ENCODE measurements at places on chromosomes 4 and X.

- no peak for DNase-seq
These were observed 18.0 kb upstream of the UBA1 start for GRCh38 chrX:47175588-47175980.

DNA sequence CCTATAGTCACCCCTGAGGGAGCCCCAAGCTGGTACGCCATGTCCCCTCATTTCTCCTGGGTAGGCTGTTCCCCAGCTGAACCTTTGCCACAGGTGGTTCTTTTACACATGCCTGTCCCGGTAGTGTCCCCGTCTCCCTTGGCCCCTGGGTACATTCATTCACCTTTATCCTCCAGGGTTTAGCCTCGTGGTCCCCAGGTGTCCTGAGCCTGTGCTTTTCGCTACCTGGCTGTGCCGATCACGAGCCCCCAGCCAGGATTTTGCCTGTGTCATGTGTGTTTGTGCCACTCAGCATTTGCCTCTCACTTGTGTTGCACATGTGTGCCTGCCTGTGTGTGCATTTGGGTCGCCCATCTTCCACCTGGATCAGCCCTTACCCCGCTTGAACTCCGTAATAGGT, 57.6 kb downstream of the GPR143 start:
- DNase-seq: no peak

- no peak for DNase-seq
These were observed 16.2 kb upstream of the CA5B start for GRCh38 chrX:15721911-15722310.

DNA sequence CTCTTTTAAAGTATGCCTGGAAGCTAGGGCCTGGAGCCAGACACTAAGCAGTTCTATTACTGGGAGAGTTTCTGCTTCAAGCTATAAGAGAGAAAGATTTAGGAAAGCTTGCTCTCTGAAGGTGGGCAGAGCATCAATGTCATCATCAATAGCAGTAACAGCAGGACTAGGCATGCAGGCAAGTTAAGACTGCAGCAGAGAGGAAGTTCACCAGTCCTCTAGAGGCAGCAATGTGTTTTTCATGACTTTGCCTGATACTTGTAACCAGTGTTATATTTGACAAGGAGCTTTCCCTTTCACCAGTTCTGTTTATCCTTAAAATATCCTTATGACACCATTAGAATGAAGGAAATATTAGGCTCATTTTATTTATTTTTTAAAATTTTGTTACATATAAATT, 237.9 kb downstream of the KCTD8 start:
- DNase-seq: no peak

- no peak for DNase-seq
These were observed 1.5 kb downstream of the LAP3 start for GRCh38 chr4:17578482-17578891.

DNA sequence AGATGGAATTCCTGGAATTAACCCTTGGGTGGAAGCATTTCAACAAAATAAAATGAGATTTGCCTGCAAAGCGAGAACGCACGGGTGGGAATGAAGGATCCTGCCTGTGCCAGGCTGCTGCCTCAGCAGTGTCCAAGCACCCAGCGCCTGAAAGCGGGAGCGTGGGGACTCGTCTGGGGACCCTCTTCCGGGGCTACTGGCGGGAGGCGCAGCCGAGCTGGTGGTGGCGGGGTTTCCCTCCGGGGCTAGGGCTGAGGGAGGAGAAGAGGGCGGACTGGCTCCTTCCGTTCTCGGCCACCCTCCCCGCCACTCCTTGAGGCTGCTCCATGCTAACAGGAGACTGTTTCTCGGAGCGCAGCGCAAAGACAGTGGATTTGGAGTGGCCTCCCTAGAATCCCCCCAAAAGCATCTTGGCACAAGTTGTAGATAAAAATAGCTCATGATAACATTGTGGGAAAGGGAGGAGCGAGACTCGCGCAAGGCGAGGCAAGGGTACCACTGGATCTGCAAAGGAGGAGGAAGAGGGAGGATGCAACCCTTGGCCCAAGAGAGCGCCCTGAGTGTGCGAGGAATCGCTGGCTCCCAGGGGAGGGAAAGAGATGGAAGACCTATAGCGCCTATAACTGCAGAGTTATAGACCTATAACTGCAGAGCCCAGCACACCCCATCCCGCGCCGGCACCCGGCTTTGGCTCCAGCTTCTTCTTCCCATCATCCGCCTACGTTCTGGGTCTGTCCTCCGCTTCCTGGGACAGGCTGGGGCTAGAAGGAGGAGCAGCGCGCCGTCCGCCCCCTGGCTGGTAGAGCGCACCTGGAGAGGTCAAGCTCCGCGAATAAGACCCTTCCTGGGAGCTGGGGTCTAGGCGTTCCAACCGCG, 1.3 kb downstream of the HS3ST1 start:
- DNase-seq: no peak

- DNase-seq: no peak
These were observed 34.9 kb downstream of the ELOVL6 start for GRCh38 chr4:110163327-110164069.

DNA sequence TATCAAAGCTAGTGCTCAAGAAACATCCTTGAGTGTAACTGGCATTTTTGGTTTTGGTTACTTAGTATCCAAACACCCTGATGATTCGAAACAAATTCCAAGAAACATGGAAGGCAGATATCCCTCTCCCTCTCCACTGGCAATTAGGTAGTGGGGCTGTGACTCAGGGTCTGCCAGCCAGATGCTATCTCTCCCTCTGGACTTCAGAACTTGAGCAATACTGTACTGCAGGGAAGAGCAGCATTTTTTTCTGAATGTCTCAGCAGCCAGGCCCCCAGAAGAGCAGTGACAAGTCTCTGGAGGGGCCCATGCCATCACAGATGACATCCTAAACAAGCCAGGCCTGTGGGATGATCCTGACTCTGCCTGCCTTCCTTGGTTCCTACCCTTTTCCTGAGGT, 37.3 kb upstream of the BCORL1 start:
- no peak for DNase-seq

DNA sequence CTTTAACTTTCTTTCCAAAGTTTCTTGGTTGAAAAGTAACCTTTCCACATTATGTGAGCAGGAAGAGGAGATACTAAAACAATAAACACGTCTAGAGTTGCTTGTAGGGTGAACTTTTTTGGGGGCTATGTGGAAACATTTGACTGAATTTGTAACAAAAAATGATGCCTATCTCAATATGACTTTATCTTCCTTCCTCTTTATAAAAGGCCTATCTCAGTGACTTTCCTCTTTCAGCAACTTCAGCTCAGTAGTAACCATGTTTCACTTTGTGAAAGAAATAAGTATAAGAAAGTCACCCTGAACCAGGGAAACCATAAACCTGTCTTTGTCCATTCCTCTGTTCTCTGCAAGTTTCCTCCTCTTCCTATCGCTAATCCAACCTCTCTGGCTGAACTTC, 124.7 kb upstream of the TMEM164 start:
- no peak for DNase-seq

GRCh38 chr4:16233569-16234177, 7.4 kb upstream of the TAPT1 start:
- no peak for DNase-seq

GRCh38 chr4:54103190-54103574, 3.2 kb downstream of the GSX2 start:
- no peak for DNase-seq

DNA sequence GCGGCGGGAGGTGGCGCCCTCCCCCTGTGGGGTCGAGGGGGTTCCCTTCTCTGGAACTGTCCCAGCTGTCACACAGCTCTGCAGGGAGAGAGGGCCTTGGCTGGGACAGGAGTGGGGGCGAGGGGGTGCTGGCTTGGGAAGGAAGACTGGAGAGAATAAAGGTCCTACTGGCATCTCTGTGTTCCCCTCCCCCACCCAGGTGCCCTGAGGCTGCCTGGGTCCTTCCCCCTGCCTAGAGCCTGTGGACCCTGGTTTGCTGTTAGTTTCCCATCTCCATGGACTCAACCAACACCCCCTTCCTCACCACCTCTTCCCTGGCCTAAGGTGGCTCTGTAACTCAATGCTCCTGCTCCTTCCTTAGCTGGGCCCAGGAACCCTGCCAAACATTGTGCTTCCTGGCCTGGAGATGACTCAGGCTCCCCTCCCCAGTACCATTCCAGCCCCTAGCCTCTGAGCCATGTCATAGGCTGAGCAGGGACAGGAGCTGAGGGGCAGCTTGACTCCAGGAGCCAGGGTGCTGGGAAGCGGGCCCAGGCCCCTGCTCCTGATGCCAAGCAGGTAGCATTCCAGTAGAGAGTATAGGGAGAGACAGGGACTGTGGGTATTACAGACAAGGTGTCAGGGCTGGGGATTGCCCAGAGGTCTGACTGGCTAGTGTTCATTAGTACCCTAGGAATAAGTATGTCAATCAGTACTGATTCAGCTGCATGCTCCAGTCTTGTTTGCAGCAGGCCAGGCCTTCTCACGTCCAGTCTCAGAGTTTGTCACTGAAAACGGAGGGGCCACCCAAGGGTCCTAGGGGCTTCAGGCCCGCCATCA, 100.7 kb downstream of the EFNB1 start:
- DNase-seq: peak; percentile 30

- peak; percentile 80 for DNase-seq
These were observed at the start of gene MPP1 for GRCh38 chrX:154804957-154805695. Gene MPP1, minus strand, starts transcription at chrX:154805485. Its CDS starts 112 bp downstream, at chrX:154805373.

GRCh38 chr4:55021214-55021613, 104.2 kb downstream of the KDR start:
- no peak for DNase-seq

GRCh38 chr4:124977045-124977444, 264.5 kb upstream of the ANKRD50 start:
- DNase-seq: no peak

DNA sequence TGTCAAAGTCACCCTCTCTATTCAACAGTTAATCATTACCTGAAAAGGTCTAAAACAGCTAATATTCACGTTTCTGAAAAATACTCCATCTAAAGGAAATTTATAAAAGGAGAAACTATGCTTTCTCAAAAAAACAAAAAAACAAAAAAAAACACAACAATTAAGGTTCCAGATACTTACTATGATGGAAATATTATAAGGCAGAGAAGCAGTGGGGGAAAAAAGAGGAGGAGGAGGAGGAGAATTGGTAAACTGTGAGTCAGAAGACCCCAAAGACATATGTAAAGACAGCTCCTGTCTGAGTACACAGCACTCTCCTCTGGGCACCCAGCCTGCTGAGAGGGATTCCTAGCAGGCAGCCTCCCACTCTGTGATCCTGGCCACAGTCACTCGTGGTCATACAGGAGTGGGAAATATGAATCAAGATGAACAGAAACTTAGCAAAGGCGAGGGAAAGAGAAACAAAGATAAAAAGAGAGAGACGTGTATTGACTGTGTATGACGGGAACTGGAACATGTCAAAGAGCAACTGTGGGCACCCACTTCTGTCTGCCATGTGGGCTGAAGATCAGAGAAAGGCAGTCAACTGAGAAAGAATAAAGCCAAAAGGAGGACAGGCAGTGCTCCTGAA, 12.5 kb downstream of the KLHL15 start:
- no peak for DNase-seq

DNA sequence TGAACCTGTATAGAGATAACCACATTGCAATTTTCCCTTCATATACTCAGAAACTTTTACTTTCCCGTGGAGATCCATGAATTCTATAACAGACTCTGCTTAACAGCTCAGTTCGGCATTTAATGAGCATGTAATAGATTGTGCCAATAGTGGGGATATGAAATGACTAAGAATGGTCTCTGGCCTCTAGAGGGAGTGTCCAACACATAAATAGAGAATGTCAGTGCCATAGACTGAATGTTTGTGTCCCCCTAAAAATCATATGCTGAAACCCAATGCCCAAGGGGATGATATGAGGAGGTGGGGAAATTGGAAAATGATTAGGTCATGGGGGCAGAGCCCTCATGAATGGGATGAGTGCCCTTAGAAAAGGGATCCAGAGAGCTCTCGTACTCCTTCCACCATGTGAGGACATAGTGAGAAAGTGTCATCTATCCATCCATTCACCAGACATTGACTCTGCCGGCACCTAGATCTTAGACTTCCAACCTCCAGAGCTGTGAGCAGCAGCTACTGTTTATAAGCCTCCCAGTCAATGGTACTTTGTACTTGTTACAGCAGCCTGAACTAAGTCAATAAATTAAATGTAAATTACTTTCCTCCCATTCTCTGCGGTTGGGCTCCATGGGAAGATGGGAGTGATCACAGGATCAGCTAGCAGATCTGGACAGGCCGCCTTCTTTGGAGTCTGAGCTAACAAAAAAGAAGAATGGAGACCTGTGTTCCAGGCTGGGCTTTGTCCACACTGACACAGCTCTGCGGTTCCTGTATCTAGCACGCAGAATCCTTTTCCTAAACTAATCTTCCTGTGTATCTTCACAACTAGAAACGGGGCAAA, 28.1 kb upstream of the HPSE start:
- no peak for DNase-seq

GRCh38 chrX:21700967-21701366, 42.8 kb upstream of the KLHL34 start:
- no peak for DNase-seq

DNA sequence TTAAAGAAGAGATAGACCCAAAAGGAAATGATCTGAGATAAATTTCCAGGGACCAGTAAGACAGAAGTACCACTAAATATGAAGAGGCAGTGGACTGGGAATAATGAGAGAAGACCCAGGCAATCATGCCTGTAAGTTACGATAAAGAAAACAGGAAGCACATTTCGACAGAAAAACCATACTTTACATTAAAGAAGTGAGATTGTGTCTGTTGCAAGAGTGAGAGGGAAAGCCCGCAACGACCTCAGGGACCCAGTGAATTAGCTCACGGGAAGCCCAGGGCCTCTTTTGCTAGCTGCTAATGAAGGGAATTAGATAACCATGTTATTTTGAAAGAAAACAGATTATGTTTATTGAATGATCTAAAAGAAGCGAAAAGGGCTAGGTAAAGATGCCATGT, 28.9 kb upstream of the ACSL1 start:
- no peak for DNase-seq

DNA sequence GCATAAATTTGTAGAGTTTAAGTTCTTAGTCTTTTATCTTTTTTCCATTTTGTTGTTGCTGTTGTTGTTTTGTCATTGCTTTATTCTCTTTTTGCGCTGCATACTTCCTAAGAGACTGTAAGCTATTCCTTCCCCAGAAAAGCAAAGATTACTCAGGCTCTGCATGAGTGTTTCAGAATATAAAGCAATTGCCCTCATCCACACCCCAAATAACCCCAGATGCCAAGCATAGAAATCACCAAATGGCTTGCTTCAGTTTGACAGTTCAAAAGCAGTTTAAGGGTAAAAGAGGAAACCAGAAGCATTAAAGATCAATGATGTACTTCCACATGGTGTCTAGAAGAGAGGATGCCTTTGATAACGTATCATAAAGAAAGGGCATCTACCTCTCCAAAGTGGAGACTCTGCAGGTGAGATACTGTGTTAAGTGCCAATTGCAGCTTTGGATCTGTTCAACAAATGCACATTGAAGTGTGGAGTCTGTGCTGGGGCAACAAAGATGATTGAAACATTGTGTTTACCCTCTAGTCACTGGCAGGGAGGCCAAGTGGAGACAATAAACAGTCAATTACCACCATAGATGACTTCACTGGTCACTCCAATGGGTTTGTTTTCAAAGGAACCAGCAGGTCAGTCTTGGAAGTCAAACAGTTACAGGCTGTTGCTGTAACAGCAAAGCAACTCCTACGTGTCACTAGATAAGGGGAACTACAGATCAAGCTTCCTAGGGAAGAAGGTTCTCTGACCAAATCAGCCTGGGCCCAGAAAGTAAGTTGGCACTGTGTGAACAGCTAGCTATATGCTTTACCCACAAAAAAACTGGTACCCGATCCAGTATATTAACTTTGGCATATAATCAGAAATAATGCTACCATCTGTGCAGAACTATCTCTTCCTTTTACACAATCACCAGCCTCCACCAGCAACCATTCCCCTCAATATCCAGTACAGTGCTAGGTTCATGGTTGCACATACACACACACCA, 40.6 kb upstream of the IL21 start:
- DNase-seq: no peak

GRCh38 chr4:24578364-24578763, 6.0 kb downstream of the DHX15 start:
- no peak for DNase-seq

All from BE2C (cell line).